ENCODE measurements at places on chromosomes 6 and 20.

GRCh38 chr20:25992146-25992545, 295.5 kb upstream of the ZNF337 start:
- no peak for DNase-seq

DNA sequence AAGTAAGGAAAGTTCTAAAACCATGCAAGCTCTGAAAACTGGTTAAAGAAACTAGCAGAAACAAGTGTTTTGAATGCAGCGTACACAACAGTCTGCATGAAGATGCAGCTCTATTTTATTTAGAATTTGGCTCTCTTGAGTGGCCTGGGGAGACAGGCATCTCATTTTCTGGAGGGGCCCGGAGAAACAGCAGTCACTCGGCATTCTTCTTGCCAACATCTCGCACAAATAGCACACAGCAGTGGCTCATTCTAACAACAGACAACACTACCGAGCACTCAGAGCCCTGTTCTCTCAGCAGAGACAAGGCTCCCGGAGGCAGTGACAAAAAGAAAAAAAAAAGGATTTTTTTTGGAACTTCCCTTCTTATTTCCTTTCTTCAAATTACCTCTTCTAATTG, 108.5 kb upstream of the STMND1 start:
- DNase-seq: no peak

DNA sequence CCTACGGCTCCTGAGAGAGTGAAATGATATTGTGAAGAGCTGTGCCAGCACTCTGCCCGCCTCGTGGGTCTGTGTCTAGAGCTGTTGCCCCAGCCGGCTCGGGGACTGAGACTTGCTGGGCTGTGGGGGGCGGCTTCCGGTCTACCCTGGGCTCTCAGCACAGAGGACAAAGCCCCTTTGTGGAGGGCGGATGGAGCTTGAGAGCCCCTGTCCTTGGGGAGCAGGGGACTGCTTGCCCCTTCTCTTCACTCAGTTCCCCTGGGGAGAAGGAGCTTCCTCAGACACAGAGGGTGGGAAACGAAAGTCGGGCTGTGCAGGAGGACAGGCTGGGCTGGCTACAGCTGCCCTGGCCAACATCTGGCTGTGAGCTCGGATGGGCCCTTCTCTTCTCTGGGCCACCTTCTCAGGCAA, 11.0 kb downstream of the SRC start:
- DNase-seq: no peak

DNA sequence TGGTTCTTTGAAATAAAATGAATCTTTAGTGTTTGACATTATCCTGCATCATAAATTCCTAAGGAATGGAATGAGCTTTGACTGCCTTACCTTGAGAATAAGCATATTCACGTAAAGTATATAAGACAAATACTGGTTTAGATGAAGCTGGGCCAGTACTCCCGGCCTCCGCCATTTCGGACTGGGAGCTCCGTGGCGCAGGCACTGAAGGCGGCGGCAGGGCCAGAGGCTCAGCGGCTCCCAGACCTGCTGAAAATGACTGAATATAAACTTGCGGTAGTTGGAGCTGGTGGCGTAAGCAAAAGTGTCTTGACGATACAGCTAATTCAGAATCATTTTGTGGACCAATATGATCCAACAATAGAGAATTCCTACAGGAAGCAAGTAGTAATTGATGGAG, 76.2 kb upstream of the FAM83B start:
- no peak for DNase-seq

DNA sequence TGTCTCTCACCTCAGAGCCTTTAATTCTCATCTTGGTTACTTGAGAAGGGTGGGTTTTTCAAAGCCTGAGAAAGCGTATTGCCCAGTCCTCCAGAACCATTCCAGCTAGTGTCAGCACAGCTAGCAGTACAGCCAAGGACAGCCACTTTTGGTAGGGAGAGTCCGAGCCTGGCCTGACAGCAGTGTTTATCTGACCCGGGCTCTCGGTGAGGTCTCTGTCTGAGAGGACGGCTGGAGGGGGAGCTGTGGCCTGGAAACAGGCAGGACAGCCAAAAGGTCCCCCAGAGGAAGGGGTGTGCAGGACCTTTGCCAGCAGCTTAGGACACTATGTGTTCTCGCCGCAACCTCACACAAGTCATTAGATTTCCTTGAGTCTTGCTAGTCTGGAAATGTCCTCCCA, 38.8 kb downstream of the LYRM2 start:
- no peak for DNase-seq

DNA sequence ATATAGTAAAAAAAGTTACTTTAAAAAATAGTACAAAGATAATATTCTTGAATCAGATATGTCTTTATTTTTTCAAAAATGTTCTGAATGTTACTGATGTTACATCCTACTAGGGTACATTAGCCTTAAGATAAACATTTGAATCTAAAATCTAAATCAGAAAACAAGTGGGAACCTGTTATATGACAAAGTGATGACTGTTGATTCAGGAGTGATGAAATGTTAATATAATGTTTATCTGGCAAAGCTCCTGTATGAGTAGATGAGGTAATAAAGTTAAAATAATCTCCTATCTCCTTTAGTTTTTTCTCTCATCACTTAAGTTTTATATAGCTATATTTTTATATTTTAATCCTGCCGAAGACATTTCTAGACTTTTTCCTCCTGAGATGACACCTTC, 4.2 kb downstream of the DOP1A start:
- no peak for DNase-seq

GRCh38 chr6:101114703-101115102, 233.6 kb upstream of the ASCC3 start:
- no peak for DNase-seq

GRCh38 chr6:50289366-50289765, 239.6 kb upstream of the DEFB112 start:
- DNase-seq: no peak

- no peak for DNase-seq
Observed at GRCh38 chr6:1107578-1107977, 204.3 kb upstream of the FOXQ1 start.

DNA sequence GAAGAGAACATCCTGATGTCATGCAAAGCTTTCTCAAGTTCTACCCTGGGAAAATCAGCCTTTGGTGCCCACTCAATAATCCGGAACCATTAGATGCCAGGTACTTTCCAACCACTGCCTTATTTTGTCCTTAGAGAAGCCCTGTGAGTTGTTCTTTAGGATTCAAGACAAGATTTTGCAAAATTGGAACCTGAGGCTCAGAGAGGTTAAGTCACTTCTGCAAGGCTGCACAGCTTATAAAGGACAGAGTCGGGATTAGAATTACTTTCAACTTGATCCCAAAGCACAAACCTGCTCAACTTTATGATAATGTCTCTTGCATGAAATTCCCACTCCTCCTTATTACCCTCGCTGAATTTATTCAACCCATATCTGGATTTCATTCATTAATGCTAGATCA, 287.2 kb downstream of the PTPRT start:
- no peak for DNase-seq

GRCh38 chr20:12728782-12729181, 280.0 kb upstream of the SPTLC3 start:
- DNase-seq: no peak

- no peak for DNase-seq
Observed at GRCh38 chr6:159727717-159728445, 575 bp downstream of the WTAP start.

DNA sequence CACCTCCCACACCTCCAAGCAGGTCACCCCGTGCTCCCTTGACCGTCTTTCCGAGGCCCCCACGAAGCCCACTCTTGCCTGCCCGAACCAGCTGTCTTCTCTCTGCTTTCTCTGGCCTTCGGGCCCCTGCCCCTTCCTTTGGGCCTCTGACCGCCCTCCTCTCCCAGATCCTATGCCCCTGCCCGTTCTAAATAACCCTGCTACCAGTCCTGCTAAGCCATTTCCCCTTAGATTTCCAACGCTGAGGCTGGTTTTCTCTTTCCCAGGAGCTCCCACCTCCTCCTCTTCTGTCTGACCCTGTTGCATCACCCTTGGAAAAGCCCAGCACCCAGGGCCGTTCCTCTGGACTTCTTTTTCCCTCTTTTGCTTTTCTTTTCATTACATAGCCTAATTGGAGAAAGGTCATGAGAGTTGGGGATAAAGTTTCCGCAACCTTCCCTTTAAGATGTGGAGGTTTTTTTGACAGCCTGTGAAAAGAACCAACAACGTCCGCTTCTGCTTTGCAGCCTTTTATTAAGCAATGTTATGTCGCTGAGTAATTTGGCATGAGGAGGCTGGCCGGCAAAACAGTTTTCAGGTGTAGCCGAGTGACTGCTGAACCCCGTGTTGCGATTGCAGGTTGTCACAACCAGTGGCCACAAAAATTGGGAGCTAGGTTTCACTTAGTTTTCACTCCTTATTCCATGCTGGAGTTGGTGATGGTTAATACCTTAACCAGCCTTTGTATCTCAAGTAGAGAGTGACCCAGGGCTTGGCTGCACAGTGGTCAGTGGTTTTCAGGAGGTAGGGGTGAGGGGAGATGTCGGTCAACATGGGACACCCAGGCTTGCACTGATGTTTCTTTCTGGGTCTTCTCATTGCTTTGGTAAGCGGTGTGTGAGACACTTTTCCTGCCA, 970 bp downstream of the BLTP3A start:
- no peak for DNase-seq

DNA sequence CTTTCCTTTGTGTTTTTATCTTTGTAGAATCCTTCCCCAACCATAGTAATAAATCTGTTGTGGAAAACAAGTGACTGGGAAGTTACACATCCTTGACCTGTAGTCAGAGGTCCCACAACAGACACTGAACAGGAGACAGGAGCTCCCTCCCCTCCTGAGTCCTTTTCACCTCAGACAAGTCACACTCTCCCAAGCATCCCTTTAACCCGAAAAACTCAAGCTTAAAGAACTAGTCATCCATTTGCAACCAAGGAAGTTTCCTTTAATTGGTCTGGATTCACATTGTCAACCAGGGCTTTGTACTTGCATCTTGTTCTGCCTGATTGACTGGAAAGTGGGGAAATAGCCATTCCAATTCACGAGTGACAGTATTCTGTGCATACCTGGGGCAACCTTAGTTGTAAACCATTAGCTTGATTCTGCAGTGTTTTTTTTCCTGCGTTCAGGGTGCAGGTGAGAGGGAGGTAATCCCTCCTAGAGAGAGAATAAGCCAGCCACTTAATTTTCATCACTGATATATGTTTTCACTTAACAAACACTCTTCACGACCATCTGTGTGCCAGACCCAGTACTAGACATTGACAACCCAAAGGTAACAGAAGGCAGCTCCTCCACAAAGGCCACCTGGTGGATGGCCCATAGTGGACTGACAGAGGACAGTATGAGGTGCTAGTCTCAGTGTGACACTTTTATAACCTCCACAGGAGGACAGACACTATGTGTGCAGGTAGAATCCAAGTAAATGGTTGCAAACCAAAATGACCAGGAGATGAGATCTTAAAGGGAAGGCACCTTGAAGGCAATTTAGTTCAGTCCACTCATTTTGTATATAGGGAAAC, 112.4 kb downstream of the SLX4IP start:
- DNase-seq: no peak

DNA sequence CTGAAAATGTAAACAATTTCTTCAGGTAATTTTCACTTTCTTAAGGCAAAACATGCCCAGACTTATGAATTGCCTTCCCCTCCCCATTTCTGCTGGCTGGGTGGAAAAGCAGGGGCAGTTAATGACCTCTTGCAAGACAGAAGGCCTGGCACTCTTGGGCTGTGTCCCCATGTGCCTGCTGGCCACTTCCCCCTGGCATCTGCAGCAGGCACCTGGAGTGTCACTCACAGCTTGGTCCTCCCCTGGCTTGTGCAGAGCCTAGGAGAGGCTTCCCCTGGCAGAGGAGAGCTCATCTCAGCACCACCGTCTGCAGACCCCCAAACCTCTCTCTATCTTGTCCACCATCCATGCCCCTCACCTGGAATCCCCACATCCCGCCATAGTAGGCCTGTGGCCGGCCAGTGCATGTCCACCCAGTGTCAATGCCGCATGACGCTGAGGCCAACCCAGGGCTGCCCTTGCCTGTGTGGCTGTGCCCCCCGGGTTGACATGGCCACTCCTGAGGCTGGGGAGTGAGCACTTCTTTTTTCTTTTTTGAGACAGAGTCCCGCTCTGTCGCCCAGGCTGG, 83.5 kb upstream of the SLC22A23 start:
- no peak for DNase-seq

DNA sequence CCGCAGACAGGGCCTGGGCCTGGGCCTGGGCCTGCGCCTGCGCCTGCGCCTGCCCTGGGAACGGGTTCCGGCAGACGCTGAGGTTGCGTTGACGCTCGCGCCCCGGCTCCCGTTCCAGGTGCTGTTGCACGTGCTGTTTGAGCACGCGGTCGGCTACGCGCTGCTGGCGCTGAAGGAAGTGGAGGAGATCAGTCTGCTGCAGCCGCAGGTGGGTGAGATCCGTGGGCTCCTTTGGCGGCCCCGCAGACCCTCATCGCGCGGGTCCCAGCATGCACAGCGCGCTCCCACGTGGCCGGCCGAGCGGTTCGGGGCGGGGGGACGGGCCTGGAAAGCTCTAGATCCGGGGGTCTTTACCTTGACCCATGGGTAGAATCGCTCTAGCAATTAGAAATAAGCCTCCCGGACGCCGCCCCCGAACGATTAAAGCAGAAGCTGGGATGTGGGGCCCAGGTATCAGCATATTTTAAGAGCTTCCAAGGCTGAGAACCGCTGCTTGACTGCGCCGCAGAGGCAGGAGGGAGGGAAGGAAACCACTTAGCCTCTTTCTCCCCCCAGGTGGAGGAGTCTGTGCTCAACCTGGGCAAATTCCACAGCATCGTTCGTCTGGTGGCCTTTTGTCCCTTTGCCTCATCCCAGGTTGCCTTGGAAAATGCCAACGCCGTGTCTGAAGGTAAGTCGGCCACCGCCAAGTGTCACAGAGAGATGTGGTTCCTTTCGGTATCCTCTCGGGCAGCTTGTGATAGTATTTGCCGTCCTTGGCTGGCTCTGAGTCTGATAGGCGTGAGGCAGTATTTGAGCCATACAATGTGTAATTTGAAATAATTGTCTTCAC, 508 bp downstream of the NOP56 start:
- no peak for DNase-seq

DNA sequence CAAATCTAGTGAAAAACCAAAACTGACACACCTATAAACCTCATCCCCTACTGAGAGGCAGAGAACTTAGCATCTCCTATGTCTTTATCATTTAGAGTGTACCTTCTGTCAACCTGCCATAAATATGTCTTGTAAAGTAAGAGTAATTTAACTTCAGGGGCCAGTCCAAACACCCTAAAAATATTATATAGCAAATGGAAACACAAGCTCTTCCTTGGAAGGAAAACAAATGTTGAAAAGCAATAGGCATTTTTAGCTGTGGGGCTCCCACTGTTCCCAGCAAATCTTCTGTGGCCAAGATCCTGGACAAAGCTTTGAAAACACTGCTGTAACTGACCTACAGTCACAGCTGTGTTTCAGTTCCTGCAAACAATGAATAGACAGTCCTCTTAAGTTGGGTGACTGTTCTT, 140.0 kb upstream of the RNF217 start:
- no peak for DNase-seq
